ENCODE measurements at places on chromosomes 12 and 14.

DNA sequence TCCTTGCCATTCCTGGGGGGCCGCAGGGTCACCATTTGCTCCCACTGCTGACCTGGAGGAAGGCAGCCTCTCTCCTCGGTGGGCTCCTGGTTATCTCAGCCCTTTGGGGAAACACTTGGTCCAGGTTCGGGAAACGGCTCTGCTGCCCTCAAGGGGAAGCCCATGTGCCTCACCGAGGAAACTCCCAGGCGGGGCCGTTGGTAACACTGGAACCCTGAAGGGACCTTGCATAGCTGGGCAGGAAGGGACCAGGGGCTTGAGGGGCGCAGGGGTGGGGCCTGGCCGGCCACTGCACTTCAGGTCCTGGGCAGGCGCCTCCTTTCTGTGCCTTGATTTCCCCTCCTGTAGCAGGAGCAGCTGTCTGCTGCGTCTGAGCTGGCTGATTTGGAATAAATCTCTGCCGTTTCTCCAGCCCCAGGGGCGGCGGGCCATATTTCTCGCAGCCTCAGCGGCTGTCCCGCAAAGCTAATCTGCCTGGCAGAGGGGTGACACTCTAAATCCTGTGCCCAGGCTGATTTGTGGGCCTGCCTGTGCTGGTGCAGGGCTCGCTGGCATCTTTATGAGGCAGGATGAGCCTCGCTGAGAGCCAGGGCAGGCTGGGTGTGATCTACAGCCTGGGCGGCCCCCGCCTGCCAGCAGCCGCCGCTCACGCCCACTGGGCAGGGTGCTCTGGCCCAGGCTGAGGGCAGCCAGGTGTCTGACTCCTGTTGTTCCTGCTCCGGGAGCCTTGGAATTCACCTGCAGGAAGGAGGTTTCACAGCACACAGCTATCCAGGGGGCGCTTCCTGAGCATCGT lies 49.7 kb downstream of the KIF26A start:
- no peak for DNase-seq

- DNase-seq, result no peak
These were observed 115.1 kb downstream of the TSHR start for GRCh38 chr14:81070511-81070910.

DNA sequence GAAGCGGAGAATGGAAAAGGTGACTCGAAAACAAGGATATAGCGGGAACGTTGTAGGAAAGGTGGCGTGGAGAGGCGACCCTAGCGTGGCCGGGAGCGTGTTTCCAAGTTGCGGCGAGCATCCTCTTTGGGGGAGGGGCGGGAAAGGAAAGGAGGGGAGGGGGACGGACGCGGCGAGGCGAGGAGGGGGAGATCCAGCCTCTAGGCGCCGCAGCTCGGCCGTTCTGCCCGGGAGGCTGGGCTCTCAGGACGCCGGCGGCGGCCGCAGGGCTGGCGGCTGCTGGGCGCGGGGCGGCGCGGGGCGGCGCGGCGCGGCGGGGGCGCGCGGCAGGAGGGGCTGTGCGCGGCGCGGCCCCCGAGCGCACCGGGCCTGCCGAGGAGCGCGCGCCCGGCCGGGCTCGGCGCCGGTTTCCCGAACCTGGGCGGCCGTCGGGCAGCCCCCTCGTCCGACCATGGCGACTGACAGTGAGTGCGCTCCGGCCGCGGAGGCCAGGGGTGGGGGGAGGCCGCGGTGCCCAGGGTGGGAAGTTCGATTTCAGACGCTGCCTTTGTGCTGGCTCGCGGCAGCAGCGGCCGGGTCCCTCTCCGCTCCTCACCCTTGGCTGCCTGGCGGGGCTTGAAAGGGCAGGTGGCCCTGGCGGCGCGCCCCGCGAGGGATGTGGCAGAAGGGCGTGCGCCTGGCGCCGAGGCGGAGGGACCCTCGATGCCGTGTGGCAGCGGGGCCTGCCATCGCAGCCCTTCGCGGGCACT lies 50.3 kb downstream of the SNAPC1 start:
- peak; percentile 7 for DNase-seq

- no peak for DNase-seq
These were observed 90.5 kb downstream of the TTC8 start for GRCh38 chr14:88914956-88915355.

GRCh38 chr12:5022465-5023061 lies 21.1 kb upstream of the KCNA5 start:
- DNase-seq, result peak; percentile 21

- DNase-seq, result no peak
These were observed 124.7 kb upstream of the VASH1 start for GRCh38 chr14:76636602-76637001.

GRCh38 chr14:36619853-36620252 lies 37.4 kb upstream of the NKX2-8 start:
- DNase-seq, result no peak

DNA sequence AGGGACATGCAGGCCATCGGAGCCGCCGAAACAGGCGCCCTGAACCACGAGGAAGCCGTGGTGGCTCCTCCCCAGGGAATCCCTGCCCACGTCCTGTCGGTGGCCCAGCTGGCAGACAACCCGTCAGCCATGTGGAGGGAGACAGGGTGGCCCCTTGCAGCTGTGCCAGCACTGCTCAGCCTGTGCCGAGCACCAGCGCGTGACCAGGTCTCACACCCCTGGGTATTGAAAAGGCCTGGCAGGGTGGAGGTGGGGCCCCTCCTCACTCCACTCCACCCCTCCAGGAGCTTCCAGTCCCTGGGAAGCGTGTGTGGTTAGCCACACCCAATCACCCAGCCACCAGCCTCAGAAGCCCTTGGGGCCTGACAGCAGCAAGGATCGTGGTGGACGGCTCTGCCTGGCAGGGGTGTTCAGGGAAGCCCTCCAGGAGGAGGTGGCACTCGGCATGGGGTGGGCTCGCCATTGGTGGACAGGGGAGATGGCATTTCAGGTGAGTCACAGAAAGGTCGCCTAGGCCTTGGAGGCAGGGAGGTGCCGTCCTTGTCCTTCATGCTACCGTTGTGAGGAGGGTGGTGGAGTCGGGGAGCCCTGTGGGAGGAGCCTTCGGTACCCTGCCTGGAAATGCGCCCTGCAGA lies 12.3 kb upstream of the DLK1 start:
- DNase-seq, result peak; percentile 48

- no peak for DNase-seq
These were observed 3.0 kb downstream of the ENDOU start for GRCh38 chr12:47722136-47722834.

GRCh38 chr14:67516676-67517075 lies 16.4 kb upstream of the PLEKHH1 start:
- DNase-seq, result no peak

GRCh38 chr12:100229036-100229635 lies 28.5 kb downstream of the ACTR6 start:
- no peak for DNase-seq

DNA sequence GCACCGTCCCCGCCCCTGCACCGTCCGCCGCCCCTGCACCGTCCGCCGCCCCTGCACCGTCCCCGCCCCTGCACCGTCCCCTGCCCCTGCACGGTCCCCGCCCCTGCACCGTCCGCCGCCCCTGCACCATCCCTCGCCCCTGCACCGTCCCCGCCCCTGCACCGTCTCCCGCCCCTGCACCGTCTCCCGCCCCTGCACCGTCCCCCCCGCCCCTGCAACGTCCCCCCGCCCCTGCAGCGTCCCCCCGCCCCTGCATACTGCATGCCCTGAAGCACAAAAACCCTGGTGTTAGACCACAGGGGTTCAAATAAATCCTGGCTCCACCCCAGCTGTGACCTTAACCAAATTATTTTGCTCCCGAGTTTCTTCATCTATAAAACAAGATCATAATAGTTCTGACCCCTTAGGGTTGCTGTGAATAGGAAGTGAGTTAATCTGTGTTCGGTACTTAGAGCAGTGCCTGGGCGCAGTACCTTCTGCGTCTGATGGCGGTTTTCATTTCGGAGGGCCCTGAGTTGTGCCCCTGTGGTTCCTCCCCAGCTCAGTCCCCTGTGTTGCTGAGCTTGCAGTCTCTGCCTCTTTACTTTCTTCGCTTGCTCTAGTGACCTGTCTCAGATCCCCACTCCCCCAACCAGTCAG lies 38.1 kb downstream of the ESRRB start:
- DNase-seq, result no peak

GRCh38 chr12:123767613-123768012 lies 5.5 kb downstream of the DNAH10 start:
- no peak for DNase-seq

GRCh38 chr14:40762685-40763084 lies 844.0 kb upstream of the LRFN5 start:
- no peak for DNase-seq

- no peak for DNase-seq
These were observed 1178.9 kb downstream of the FLRT2 start for GRCh38 chr14:86708846-86709339.

- no peak for DNase-seq
These were observed 45.6 kb upstream of the BCL2L14 start for GRCh38 chr12:12024911-12025682.

- DNase-seq, result no peak
These were observed 348.5 kb upstream of the TBX3 start for GRCh38 chr12:115032521-115032920.

GRCh38 chr12:12378616-12379015 lies 21.7 kb downstream of the BORCS5 start:
- DNase-seq, result no peak

DNA sequence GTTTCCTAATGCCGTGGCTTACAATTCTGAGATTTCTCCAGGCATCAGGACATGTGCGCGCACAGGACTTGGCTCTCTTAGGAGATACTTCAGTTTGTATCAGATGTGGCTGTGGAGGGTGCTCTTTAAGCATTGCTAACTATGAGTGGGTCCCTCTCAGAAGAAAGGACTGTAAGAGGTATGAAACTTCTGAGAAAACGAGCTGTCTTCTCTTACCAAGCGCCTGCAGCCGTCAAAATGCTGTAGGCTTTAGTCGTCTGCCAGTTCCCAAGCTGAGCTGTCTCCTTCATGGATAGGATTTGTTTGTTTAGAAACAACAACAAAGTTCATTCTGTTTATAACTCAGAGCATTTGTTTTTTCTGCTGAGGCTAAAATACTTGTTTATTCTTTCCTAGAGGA lies 16.1 kb upstream of the MANSC4 start:
- DNase-seq, result no peak

GRCh38 chr14:100566119-100566518 lies 21.1 kb downstream of the BEGAIN start:
- no peak for DNase-seq

- peak; percentile 72 for DNase-seq
These were observed 103.3 kb downstream of the RBM19 start for GRCh38 chr12:113862590-113863454.

DNA sequence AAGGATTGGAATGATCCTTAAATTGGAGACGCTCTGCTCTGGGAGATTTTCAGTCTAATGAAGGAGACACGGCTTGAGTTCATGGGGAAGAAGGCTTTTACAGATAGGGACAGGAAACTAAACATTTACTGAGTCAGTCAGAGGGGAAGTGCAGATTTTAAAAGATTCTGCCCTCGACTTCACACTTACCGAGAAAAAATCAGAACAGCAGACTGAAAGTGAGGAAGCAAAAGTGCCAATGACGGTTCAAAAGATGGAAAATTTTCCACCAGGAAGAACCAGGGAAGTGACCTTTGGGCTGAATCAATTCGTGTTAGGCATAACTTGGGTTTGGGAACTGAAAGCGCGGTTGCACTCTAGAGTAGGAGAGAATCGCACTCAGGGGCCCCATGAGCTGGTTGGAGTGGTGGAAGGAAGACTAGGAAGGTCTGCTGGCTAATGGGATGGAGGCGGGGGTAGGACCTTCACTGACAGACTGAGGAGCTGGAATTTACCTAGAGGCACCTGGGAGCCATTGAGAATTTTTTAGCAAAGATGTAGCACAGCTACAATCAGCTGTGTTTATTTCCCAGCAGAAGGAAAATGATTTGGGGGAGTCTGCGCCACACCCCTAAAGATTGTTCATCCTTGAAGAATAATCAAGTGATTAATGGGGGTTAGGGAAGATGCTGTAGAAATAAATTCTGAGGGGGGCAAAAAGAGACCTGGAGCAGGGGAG lies 1.2 kb downstream of the KCNK13 start:
- DNase-seq, result no peak

- DNase-seq, result no peak
These were observed 21.7 kb downstream of the STYK1 start for GRCh38 chr12:10652192-10652591.

- no peak for DNase-seq
These were observed 9.7 kb upstream of the CCDC197 start for GRCh38 chr14:93987376-93987775.

GRCh38 chr14:67569011-67569650 lies 30.9 kb downstream of the PIGH start:
- DNase-seq, result no peak

DNA sequence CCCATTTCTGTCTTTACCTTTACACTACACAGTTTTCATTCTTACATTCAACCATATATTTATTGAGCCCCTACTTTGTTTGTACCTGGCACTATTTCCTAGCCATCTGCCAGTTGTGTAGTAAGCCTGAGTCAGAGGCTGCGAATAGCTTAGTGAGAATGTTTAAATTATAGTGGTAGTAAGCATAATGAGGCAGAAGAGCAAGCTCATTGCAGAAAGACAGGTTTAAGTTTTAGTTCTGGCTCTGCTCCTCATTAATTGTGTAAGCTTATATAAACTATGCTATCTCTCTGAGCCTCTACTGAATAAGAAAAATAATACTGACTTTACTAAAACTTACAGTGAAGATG lies 123.5 kb downstream of the NAV3 start:
- no peak for DNase-seq

DNA sequence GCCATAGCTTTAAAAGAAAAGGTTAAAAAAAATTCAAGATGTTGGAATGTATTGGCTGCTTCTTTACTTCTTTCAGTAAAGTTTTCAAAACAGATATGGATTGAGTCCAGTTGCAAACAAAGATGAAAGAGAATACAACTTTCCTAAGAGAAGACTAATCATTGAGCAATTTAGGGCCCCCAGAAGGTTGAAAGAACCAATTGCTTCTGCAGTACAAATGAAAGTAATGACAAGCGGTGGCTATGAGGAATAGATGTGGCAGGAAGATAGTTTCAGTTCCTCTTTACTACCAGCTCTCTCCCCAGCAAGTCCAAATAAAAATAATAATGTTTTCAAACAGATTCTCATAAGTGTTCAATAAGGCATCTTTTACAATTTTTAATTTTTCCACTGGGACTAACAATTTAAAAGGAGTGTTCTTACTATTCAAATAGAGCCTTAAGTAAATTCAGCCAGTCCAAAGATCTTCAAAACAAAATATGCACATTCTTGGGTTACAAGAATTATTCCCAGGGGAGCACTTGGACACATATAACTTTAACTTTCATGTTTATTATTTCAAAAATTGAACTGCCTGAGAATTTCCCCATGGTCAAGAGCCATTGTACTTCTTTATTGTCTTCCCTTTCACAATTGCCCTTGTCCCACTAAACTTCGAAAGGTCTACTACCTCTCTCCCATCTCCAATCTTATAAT lies 62.3 kb upstream of the PPP1R12A start:
- no peak for DNase-seq

All from NCI-H1436 (cell line).